ENCODE measurements at places on chromosomes 7 and 10.

GRCh38 chr10:81848514-81848913 is 26.5 kb upstream of the NRG3 start:
- DNase-seq, result no peak

GRCh38 chr10:124106241-124106879 is 13.0 kb upstream of the CHST15 start:
- peak; percentile 9 for DNase-seq

- no peak for DNase-seq
Measured at GRCh38 chr7:7369134-7369533, 166.5 kb downstream of the COL28A1 start.

DNA sequence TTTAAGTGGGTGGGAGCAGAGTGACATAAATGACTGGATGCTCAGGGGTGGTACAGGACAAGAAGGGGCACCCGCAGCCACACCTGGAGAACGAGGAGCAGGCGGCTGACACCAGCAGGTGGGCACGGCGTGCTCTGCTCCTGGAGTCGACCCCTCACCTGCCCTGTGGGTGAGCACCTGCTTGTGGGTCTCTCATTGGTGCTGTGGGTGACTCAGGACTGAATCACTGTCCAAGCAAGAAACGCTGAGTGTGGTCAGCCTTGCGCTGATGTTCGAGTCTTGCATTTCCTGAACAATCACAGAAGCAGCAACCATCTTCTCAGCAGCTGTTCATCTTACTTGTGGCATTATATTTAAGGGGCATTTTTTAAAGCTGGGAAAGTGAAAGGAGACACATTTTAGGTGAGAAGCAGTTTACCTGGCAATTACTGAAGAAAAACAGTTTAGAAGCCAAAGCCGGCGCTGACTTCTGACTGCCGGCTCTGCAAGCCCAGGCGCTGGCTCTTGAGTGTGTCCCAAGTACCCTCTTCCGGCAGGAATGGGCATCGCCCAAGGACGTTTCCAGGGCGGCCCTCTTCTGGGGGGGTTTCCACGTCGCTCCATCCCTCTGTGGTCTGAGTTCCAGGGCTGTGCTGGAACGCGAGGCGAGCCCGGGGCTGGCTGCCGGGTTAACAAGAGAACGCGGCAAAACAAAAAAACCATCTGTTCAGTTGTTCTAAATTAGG is 145.2 kb upstream of the PFKP start:
- no peak for DNase-seq
